ENCODE measurements at places on chromosomes 7 and 10.

GRCh38 chr10:66990143-66990830 lies 64.5 kb downstream of the LRRTM3 start:
- no peak overlapping the region for H3K4me3 ChIP-seq
- DNase-seq, result no peak
- H3K4me1 ChIP-seq, result no peaks in the 10 kb centered on the region

GRCh38 chr10:123044391-123044790 lies 35.6 kb downstream of the ACADSB start:
- peaks cover under 1% of the 10 kb centered on the region for H3K4me1 ChIP-seq
- DNase-seq, result no peak
- H3K36me3 ChIP-seq, result peaks cover 19% of the 10 kb centered on the region
- H3K4me3 ChIP-seq, result no peak overlapping the region
- no peak overlapping the region for H3K27ac ChIP-seq
- H3K27me3 ChIP-seq, result no peaks in the 10 kb centered on the region

DNA sequence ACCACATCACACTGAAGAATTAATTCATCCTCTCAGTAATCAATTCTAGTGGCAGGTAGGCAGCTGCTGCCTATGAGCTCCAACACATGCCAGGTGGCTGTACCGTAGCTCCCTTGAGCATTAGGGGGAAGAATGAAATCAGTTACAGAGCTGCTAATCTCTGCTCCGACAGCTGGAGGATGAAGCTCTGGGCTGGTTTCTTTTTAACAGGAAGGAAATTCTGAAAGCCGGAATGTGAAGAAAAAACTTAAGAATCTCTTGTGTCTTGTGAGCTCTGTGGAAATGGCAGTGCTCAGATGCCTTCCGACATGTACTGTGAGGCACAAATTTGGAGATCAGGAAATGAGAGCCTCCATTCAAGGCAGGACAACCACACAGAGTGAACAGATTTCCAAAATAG lies 2.8 kb upstream of the AHCYL2 start:
- no peaks in the 10 kb centered on the region for H3K36me3 ChIP-seq
- H3K4me1 ChIP-seq, result peaks cover 6% of the 10 kb centered on the region
- peak; percentile 35 for DNase-seq

GRCh38 chr7:150931199-150931869 lies 46.8 kb downstream of the KCNH2 start:
- no peaks in the 10 kb centered on the region for H3K36me3 ChIP-seq
- no peaks in the 10 kb centered on the region for H3K27me3 ChIP-seq
- H3K4me3 ChIP-seq, result no peak overlapping the region

GRCh38 chr10:120051671-120052070 lies 159.1 kb downstream of the SEC23IP start:
- H3K4me1 ChIP-seq, result no peaks in the 10 kb centered on the region
- peaks cover 2% of the 10 kb centered on the region for H3K27me3 ChIP-seq
- no peak overlapping the region for H3K4me3 ChIP-seq
- H3K36me3 ChIP-seq, result no peaks in the 10 kb centered on the region
- H3K27ac ChIP-seq, result no peak overlapping the region

GRCh38 chr7:80357530-80357929 lies 154.3 kb downstream of the GNAT3 start:
- no peak for DNase-seq
- no peaks in the 10 kb centered on the region for H3K36me3 ChIP-seq
- no peaks in the 10 kb centered on the region for H3K27me3 ChIP-seq
- H3K27ac ChIP-seq, result no peak overlapping the region
- H3K4me3 ChIP-seq, result no peak overlapping the region
- H3K4me1 ChIP-seq, result no peaks in the 10 kb centered on the region

GRCh38 chr7:146090023-146090645 lies 26.5 kb upstream of the CNTNAP2 start:
- H3K27ac ChIP-seq, result no peak overlapping the region
- H3K4me1 ChIP-seq, result no peaks in the 10 kb centered on the region
- DNase-seq, result no peak
- H3K36me3 ChIP-seq, result no peaks in the 10 kb centered on the region
- no peak overlapping the region for H3K4me3 ChIP-seq
